Breast epithelium (tissue), 4 donors: ENCODE measurements at places on chromosomes 6 and 20. TPM values are rescaled to one million over a fixed set of nuclear protein-coding genes. Genes with fewer than 3 reads are reported as not detected.
A peak's percentile ranks its signal among the peaks of the same experiment; 100 is the strongest.

- H3K4me3 ChIP-seq, result no peak overlapping the region
- no peaks in the 10 kb centered on the region for H3K36me3 ChIP-seq
- H3K27ac ChIP-seq, result no peak overlapping the region
- no peaks in the 10 kb centered on the region for H3K4me1 ChIP-seq
- DNase-seq, result no peak
These were observed 206.3 kb upstream of the RAB32 start for GRCh38 chr6:146337376-146337775.

DNA sequence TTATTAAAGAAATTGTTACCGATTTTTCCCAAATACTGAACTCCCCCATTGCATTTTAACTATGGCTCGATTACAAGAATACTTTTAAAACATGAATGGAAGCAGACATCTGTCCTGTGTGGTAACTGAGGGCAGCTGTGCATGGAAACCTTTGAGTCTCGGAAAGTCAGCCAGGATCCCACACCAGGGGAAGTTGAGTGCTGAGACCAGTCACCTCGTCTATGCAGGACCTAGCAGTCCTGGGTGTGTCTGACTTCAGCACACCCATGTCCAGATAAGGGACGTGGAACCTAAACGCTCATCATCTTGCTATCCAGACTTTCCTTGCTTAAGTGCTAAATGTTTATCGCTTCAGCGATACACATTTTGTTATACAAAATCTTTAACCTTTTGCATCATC is 6.1 kb downstream of the RIN2 start:
- H3K4me3 ChIP-seq, result no peak overlapping the region
- H3K36me3 ChIP-seq, result no peaks in the 10 kb centered on the region
- no peaks in the 10 kb centered on the region for H3K27me3 ChIP-seq
- no peak for DNase-seq
- no peak overlapping the region for H3K27ac ChIP-seq

- no peak for DNase-seq
- no peaks in the 10 kb centered on the region for H3K27me3 ChIP-seq
- H3K4me3 ChIP-seq, result no peak overlapping the region
These were observed 272.8 kb upstream of the AGPAT4 start for GRCh38 chr6:161546632-161547031.

DNA sequence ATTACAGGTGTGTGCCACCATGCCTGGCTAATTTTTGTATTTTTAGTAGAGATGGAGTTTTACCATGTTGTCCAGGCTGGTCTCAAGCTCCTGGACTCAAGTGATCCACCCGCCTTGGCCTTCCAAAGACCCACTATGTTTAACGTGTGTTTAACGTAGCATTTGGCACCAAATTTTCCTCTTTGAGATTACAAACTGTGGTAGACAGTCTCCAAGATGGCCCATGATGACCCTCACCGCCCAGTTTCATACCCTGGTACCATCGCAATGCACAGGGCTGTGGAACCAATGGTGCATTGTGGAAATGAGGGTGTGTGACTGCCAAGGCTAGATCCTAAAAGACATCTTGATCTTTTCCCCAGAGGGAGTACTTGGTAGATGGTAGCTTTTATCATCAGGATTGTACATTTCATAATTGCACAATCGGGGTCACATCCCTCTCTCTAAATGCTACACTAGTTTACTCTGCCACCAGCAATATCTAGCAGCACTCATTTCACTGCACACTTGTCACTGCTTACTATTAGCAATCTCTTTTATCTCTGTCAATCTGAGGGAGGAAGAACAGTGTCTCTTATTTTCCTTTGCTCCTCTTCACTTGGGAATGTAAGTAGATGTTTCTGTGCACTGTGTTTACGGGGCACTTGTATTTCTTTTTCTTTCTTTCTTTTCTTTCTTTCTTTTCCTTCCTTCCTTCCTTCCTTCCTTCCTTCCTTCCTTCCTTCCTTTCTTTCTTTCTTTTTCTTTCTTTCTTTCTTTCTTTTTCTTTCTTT is 96.9 kb downstream of the NOL4L start:
- H3K27ac ChIP-seq, result no peak overlapping the region
- H3K27me3 ChIP-seq, result no peaks in the 10 kb centered on the region

DNA sequence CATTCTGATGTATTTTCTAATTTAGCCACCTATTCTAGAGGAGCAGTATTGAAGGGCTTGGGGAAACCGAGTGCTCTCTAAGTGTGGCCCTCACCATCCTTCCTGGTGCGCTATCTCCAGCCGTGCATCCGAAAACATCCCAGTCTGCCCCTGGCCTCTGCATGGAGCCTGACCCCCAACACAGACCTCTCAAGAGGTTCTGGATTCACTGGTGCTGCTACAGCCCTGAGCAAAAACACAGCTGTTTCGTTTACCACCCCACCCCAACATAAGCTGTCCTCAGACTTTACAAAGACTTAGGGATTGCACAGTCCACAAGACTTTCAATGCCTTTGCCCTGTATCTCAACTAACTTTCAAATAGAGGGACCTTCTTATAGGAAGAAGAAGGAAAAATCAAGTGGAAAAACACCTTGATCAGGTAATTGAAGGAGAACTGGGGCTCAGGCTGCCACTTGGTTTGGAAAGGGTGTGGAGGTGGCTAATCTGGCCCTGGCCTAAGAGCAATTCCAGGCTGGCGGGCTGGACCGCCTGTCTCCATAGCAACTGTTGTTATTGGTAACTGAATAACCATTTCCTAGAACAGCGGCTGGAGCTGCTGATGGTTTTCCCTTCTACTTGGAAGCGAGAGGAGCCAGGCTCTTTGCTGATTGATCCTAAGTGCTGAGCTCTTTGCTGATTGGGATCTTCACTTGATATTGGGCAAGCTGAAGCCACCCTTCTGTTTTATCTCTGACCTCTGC is 90.2 kb upstream of the TOX2 start:
- no peak overlapping the region for H3K27ac ChIP-seq
- no peaks in the 10 kb centered on the region for H3K27me3 ChIP-seq
- no peak for DNase-seq
- H3K4me1 ChIP-seq, result no peaks in the 10 kb centered on the region
- H3K36me3 ChIP-seq, result no peaks in the 10 kb centered on the region

GRCh38 chr20:16378712-16379370 is 194.4 kb downstream of the KIF16B start:
- H3K27me3 ChIP-seq, result no peaks in the 10 kb centered on the region
- DNase-seq, result no peak
- H3K4me3 ChIP-seq, result no peak overlapping the region
- no peaks in the 10 kb centered on the region for H3K36me3 ChIP-seq
- H3K4me1 ChIP-seq, result no peaks in the 10 kb centered on the region

DNA sequence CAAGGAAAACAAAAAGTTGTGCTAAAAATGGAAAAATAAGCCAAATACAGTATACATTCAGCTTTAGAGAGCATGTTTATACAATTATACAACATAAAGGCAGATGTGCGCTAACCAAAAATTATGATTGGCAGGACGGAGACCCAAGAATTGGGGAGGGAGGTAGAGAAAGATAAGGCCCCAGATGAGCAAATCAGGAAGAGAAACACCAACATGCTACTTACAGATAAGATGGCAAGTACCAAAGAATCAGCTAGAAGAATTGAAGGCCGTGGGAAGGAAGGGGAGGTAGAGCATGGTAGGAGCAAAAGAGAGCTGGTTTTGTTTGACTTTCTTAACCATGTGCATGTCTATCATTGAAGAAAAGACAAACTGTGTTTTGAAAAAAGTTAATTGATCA is 45.4 kb downstream of the PRND start:
- H3K4me1 ChIP-seq, result no peaks in the 10 kb centered on the region
- no peak overlapping the region for H3K4me3 ChIP-seq
- DNase-seq, result no peak

- no peak for DNase-seq
- no peaks in the 10 kb centered on the region for H3K4me1 ChIP-seq
- no peak overlapping the region for H3K27ac ChIP-seq
- no peak overlapping the region for H3K4me3 ChIP-seq
- H3K27me3 ChIP-seq, result no peaks in the 10 kb centered on the region
- no peaks in the 10 kb centered on the region for H3K36me3 ChIP-seq
These were observed 31.9 kb downstream of the GMPR start for GRCh38 chr6:16270178-16270794.

- H3K4me1 ChIP-seq, result no peaks in the 10 kb centered on the region
- H3K36me3 ChIP-seq, result no peaks in the 10 kb centered on the region
- no peak overlapping the region for H3K27ac ChIP-seq
- no peak overlapping the region for H3K4me3 ChIP-seq
These were observed 31.8 kb upstream of the ELMO2 start for GRCh38 chr20:46438156-46438750.

GRCh38 chr20:15634102-15634501 is 939.1 kb downstream of the KIF16B start:
- DNase-seq, result no peak
- H3K4me1 ChIP-seq, result no peaks in the 10 kb centered on the region
- no peak overlapping the region for H3K4me3 ChIP-seq
- no peaks in the 10 kb centered on the region for H3K36me3 ChIP-seq

- H3K4me1 ChIP-seq, result no peaks in the 10 kb centered on the region
- H3K27ac ChIP-seq, result no peak overlapping the region
These were observed 69.2 kb upstream of the TXNDC5 start for GRCh38 chr6:7979831-7980230.

DNA sequence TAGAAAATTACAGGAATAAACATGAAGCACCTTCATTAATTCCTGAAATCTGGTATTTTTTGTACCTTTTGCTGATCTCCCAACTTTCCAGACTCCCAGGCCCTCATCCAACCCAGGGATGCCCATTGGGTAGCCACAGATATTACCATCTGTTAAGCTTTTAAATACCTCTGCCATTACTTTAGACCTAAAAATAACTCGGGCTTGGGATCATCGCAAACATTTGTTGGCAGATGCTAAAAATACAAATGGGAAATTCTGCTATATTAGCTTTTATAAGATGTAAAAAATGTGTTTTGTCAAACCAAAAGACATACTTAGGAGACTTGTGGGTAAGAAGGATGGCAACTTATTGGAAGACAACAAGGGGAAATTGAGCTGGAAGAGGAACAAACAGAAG is 376.1 kb downstream of the CENPW start:
- no peak for DNase-seq
- no peak overlapping the region for H3K27ac ChIP-seq
- no peaks in the 10 kb centered on the region for H3K36me3 ChIP-seq
- H3K27me3 ChIP-seq, result no peaks in the 10 kb centered on the region
- H3K4me3 ChIP-seq, result no peak overlapping the region

GRCh38 chr6:35213824-35214756 is at the start of gene SCUBE3:
SCUBE3 (plus strand) TSS chr6:35213956; CDS start chr6:35214419, 463 bp downstream.
- DNase-seq, result no peak
- peak within 1 kb of the TSS; percentile 46 for H3K4me3 ChIP-seq
- H3K27ac ChIP-seq, result no peak within 1 kb of the TSS

GRCh38 chr20:10762216-10762615 is 88.4 kb upstream of the JAG1 start:
- no peak overlapping the region for H3K4me3 ChIP-seq
- no peaks in the 10 kb centered on the region for H3K27me3 ChIP-seq
- no peak overlapping the region for H3K27ac ChIP-seq
- H3K36me3 ChIP-seq, result no peaks in the 10 kb centered on the region

DNA sequence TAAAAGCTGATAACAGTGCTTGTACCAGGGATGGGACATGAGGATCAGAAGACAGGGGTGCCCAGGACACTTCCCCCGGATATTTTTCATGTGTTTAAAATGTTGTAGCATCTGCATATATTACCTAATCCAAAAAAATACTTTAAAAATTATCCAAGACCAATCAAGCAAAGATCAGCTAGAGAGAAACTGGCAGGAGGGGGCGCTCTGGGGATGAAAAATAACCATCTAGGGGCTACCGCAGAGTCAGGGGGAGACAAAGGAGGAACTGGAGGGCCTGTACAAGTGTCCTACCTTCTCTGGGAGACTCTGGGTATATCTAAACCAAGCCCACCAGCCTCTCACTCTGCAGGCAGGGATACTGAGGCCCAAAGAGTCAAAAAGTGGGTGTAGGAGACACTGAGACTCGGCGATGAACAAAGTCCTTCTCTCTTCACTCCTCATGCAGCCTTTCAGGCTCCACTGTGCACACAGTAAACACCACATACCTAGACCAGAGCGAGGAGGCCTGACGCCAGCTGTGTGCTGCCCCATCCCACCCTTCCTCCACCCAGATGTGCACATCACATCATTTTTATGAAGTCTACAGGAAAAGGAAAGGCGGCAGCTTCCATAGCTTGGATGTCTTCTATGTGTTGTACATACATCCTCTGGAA is 9.8 kb downstream of the RIMS4 start:
- H3K4me1 ChIP-seq, result no peaks in the 10 kb centered on the region
- no peak overlapping the region for H3K4me3 ChIP-seq
- no peaks in the 10 kb centered on the region for H3K36me3 ChIP-seq
- H3K27ac ChIP-seq, result no peak overlapping the region

GRCh38 chr6:33427585-33428223 is 7.8 kb downstream of the SYNGAP1 start:
- H3K4me1 ChIP-seq, result peaks cover 11% of the 10 kb centered on the region
- H3K36me3 ChIP-seq, result no peaks in the 10 kb centered on the region
- peak overlapping the region; percentile 97 for H3K27ac ChIP-seq
- H3K27me3 ChIP-seq, result no peaks in the 10 kb centered on the region
- peak overlapping the region; percentile 83 for H3K4me3 ChIP-seq
- DNase-seq, result no peak

DNA sequence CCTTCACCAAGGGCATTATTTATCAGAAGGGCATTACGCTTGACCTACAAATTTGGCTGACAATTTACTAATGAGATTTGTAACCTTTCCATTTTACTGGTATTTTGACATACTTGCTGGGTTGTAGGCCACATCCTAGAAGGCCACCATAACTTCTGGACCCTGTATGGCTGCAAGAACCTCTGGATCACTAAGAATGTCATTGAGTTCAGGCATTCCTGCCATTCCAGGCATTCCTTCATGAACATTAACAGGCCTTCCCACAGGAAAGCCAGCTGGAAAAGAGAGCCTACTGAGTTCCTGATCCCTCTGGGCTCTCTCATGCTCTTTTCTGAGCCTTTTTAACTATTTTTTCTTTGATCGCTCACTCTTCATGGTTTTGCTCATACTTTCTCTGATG is 28.4 kb upstream of the SLC35A1 start:
- H3K4me3 ChIP-seq, result no peak overlapping the region
- no peak for DNase-seq
- no peaks in the 10 kb centered on the region for H3K36me3 ChIP-seq
- no peaks in the 10 kb centered on the region for H3K4me1 ChIP-seq
- H3K27me3 ChIP-seq, result no peaks in the 10 kb centered on the region
- no peak overlapping the region for H3K27ac ChIP-seq

GRCh38 chr6:117018771-117019170 is 141.7 kb downstream of the RFX6 start:
- H3K27me3 ChIP-seq, result no peaks in the 10 kb centered on the region
- H3K4me3 ChIP-seq, result no peak overlapping the region
- H3K36me3 ChIP-seq, result no peaks in the 10 kb centered on the region
- no peaks in the 10 kb centered on the region for H3K4me1 ChIP-seq
- DNase-seq, result no peak
- no peak overlapping the region for H3K27ac ChIP-seq

Gene IMPG1
- not detected for total RNA-seq

Gene BPIFB1
- 1.0 TPM for total RNA-seq

Gene RNF144B
- total RNA-seq, result 24.8 TPM
